ENCODE measurements at places on chromosomes 6 and 20.

DNA sequence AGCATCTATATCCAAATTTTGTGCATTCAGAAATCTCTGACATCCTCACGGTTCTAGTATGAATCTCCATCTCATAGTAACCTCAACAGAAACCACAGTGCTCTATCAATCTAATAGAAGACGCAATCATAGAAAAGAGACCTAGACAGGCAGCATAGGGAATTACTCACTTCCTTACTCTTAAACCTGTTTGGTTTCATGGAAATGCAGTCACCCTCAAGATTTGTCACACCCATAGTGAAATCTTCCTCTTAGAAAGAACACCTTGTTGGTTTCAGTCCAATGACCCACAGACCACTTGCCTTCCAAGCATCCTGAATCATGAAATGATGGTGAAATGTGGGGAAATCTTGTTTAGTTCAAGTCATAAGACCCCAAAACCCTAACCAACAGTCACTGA is 166.1 kb upstream of the PRDM1 start:
- no peak for DNase-seq

- DNase-seq = no peak
Measured at GRCh38 chr20:47146686-47147085, 209.8 kb downstream of the ZMYND8 start.

DNA sequence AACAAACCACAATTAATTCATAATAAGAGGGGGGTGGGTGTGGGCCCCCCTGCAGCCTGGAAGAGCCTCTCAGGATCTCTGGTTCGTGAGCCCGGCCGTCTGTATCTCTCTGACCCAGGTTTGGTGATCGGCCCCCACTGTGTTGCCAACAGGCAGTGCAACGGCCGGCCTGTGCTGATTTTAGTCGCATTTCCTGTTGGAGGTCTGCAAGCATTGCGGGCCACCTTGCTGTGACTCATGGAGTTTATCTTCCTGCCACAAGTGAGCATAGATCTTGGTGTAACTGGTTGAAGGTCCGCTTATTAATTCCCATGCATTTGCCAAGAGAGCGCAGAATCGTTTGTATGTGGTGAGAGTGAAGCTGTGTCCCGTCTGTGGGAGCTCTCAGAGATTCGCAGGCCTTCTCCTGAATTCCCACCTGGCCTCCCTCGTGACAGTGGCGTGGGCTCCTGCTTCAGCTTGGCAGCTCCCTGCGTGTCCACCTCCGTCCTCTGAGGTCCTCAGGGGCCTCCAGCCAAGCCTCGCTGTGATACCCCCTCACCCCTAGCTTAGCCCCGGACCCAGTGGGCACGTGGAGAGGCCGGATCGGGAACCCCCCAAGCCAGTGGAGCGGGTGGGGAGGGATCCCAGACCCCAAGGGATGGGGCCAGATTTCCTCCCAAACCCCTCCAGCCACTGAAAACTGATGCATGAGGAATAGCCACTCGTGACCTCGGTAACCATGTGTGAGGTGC is 269.8 kb downstream of the CDH4 start:
- DNase-seq = no peak

GRCh38 chr6:11172501-11173327 is 59.8 kb downstream of the NEDD9 start:
- DNase-seq = peak; percentile 89

GRCh38 chr6:142885182-142885867 is 59.7 kb downstream of the HIVEP2 start:
- peak; percentile 81 for DNase-seq

DNA sequence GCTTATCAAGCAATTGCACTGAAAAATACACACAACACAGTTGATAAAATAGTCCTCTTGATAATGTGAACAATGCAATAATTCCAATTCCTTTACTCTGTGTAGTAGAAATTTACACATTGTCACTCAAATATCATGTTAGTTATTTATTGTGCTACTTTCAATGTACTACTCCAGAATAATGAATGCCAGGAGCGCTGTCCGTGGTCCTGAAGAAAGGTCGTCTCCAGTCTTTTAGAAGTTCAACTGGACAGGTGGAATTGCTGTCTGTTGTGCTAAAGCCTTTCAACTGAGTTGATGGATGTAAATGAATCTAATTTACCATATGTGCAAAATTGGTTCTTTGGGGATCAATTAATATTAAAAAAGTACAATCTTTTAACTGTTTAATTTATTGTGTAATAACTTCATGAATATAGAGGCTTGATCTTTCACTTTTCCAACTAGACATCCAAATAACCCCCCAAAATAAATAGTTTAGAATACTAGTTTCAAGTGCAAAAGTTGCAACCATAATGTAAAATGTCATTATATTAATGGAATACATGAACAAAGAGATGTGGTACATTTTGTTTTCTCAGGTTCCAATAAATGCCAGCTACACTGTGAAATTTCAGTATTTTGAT is 3.2 kb downstream of the GRIK2 start:
- peak; percentile 89 for DNase-seq

GRCh38 chr6:333379-334002 is 41.2 kb downstream of the DUSP22 start:
- no peak for DNase-seq

GRCh38 chr6:78322068-78322845 is 545.1 kb upstream of the IRAK1BP1 start:
- no peak for DNase-seq

- DNase-seq = no peak
Measured at GRCh38 chr6:44670146-44670545, 282.6 kb downstream of the CDC5L start.

DNA sequence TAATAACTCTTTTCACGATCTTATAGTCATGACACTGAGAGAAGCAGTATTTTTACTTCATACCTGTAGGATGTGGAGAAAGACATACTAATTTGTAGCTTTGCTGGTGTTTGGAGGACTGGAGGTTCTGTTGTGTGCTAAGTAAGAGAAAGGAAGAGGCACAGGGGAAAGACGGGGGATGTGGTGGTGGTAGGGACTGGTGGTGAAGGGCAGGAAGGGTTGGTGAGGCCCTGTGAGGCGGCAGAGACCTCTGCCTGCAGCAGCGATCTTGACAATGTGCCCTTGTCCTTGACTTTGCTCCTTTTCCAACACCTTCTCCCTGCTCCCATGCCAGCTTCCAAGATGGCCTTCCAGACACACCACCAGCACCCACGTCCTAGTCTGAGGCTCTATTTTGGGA is 32.6 kb upstream of the MPC1 start:
- no peak for DNase-seq

DNA sequence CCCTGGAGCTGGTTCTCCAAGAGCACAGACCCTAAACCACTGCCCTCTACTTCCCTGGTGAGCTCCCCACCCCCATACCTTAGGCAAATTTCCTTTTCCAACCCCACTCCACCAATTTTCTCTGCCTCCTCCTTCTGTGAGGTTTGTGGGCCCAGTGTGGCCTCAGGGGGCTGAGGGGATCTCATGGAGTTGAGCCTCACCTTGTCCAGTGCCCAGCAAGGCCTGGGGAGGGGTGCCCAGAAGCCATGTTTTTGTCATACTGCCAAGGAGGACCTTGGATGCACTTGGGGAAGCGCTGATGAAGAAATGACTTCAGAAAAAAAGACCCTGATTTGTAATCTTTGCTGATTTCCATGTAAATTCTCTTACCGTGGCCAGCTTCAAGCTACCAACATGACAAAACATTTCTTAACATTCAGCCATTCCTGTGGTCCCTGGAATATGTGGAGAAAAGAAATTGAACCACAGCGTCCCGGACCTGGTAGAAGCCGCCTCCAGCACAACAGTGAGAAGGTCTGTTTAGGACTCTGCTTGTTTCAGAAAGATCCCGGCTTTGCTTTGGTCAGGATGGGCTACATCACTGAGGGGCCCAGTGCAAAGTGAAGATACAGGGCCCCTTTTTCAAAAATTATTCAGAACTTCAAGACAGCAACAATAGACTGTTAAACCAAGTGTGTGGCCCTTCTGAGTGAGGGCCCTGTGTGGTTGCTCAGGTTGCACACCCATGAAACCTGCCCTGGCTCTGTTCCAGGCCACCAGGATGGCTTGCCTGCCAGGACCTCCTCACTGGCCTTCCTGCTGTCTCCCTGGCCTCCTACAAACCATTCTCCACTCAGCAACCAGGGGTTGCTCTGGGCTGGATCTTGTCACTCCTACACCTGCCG is 52.5 kb downstream of the CHMP4B start:
- DNase-seq = no peak

DNA sequence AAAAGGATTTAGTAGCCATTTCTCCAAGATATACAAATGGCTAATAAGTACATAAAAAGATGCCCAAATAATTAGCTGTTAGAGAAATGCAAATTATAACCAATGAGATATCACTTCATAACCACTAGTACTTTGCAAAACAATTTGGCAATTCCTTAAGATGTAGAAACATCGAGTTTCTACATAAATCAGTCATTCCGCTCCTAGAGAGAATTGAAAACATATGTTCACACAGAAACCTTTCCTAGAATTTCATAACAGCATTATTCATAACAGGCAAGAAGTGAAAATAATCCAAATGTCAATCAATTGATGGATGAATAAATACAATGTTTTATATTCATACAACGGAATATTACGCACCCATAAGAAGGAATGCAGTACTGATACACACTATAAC is 20.5 kb upstream of the NT5E start:
- DNase-seq = no peak

- DNase-seq = no peak
Measured at GRCh38 chr6:132604635-132605152, 15.2 kb upstream of the TAAR5 start.

GRCh38 chr6:33606642-33607041 is 14.5 kb upstream of the ITPR3 start:
- no peak for DNase-seq

GRCh38 chr6:138945354-138945753 is 42.7 kb downstream of the REPS1 start:
- no peak for DNase-seq

GRCh38 chr20:52447225-52447551 is 255.6 kb upstream of the ZFP64 start:
- DNase-seq = no peak

- no peak for DNase-seq
Measured at GRCh38 chr6:17865798-17866725, 121.4 kb downstream of the KIF13A start.

GRCh38 chr20:34402461-34402860 is 39.4 kb downstream of the ITCH start:
- DNase-seq = no peak

- no peak for DNase-seq
Measured at GRCh38 chr20:61299618-61300017, 47.6 kb downstream of the CDH4 start.

DNA sequence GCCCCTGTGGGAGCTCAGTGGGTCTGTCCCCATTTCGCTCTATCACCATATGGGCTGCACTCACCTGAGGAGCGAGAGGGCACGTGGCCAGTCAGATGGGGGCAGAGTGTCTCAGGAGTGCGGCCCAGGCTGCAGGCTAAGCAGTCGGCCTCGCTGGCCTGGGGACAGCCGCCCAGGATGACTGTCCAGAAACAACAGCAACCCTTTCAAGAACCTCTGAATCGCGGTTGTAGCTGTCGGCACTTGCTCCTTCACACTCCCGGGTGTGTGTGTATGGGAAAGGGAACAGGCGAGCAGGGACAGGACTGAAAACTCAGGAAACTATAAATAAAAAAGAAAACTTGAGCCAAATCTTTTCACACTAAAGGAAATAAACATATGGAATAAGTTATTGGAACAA is 63.1 kb downstream of the TFAP2A start:
- no peak for DNase-seq

- no peak for DNase-seq
Measured at GRCh38 chr6:5197084-5197483, 63.7 kb downstream of the LYRM4 start.

DNA sequence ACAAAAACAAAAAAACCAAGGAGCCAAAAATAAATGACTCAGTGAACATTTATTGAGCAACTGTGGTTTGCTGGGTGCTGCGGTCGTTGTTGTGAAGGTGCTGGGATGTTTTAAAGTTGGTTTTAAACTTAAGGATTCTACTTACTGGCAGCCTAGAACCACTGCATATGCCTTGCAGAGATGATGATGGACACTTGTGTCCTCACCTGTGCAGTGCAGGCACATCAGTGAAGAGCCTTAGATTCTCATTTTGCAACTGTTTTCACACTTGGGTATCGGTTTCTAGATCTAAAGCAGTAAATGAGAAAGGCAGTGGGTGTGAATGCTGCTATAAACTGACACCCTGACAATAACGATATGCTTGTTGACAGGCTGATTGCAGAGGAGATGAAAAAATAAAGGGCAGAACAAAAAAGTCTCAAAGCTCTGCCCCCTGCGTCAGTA is 68.8 kb downstream of the UTRN start:
- no peak for DNase-seq

DNA sequence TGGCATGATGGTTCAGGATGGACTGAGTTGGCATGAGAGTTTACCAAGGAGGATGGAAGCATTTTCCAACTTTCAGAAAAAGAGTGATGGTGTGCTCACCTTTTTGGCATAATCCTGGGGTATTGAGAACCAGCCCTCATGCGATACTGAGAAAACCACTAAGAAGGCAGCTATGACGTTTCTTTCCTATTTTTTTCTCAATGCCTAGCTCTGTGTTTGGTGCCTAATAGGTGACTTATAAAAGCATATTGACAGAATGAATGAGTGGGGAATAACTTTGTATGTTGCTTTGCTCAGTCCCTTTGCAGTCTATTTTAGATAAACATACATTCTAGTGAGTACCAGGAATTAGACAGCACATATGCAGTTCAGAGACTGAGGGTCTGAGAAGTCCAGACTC is 816.3 kb downstream of the DHX35 start:
- DNase-seq = no peak

GRCh38 chr6:128483472-128484135 is 36.8 kb downstream of the PTPRK start:
- DNase-seq = no peak

DNA sequence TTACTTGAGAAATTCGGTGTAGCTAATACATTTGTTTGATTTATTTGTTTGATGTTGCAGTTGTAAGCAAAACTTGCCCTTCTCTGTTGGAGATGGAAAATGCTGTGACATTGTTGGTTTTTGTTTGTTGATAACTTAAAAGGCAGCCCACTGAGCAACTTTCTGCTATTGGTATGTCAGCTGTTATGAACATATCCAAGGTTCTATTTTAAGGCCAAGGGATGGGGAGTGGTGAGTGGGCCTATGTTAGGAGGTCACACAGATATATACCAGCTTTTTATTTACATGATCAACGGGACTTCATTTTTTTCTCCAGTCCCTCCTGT is 5.7 kb downstream of the QKI start:
- DNase-seq = peak; percentile 48

GRCh38 chr6:53432318-53433161 is 83.8 kb upstream of the ELOVL5 start:
- no peak for DNase-seq

GRCh38 chr6:80921861-80922460 is 815.5 kb downstream of the BCKDHB start:
- no peak for DNase-seq

DNA sequence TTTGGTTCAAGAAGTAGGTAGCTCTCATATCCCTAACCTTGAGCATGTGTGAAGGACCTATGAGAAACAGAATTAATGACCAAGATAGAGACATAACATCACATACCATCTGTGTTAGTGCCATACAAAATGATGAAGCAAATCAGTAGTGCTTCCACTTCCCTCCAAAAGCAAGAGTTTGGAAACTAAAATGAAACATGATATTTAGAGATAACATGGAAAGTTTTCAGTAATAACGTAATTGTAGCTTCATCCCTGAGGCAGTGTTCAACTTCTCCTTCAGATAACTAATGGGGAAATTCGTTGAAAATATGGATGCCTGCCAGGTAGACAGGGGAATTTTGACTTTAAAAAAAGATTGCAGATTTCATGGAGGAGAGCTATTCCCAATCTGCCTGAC is 248.4 kb upstream of the IRAK1BP1 start:
- peak; percentile 25 for DNase-seq

- peak; percentile 28 for DNase-seq
Measured at GRCh38 chr6:54244430-54244829, 63.8 kb upstream of the TINAG start.
